ENCODE measurements at places on chromosomes 3 and 15.

- H3K27ac ChIP-seq: peak overlapping the region; percentile 99
- H3K4me1 ChIP-seq: peaks cover 46% of the 10 kb centered on the region
- peak overlapping the region; percentile 88 for H3K4me3 ChIP-seq
- H3K36me3 ChIP-seq: no peaks in the 10 kb centered on the region
- no peaks in the 10 kb centered on the region for H3K27me3 ChIP-seq
These were observed 74.3 kb upstream of the VGLL4 start for GRCh38 chr3:11717768-11718636.

DNA sequence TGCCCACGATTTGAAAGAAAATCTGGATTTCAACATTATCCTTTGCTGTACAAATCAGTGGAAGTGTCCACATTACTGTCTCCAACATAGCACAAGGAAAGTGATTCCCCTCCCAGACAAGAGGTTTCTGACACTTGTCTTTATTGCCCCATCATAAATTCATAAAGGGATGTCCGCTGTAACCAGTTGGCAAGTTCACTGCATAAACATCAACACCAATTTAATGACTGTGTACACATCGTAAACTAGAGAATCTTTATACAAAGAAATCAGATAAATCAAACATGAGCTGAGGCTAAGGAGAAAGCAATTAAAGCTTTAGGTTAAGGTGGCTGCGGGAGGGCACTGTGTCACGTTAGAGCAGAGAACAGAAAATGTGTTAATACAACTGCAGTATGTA lies 129.8 kb downstream of the MEIS2 start:
- DNase-seq: no peak
- H3K4me1 ChIP-seq: peaks cover 30% of the 10 kb centered on the region
- peak overlapping the region; percentile 43 for H3K27ac ChIP-seq
- peaks cover 30% of the 10 kb centered on the region for H3K36me3 ChIP-seq
- no peaks in the 10 kb centered on the region for H3K27me3 ChIP-seq

- peaks cover 4% of the 10 kb centered on the region for H3K4me1 ChIP-seq
- H3K36me3 ChIP-seq: no peaks in the 10 kb centered on the region
- H3K27ac ChIP-seq: no peak overlapping the region
- DNase-seq: no peak
- no peak overlapping the region for H3K4me3 ChIP-seq
- no peaks in the 10 kb centered on the region for H3K27me3 ChIP-seq
These were observed 59.3 kb upstream of the OSTN start for GRCh38 chr3:191139736-191140135.

GRCh38 chr3:143885780-143886427 lies 37.6 kb upstream of the SLC9A9 start:
- no peak overlapping the region for H3K4me3 ChIP-seq
- H3K4me1 ChIP-seq: no peaks in the 10 kb centered on the region
- H3K27ac ChIP-seq: no peak overlapping the region
- H3K36me3 ChIP-seq: no peaks in the 10 kb centered on the region
- no peaks in the 10 kb centered on the region for H3K27me3 ChIP-seq
- no peak for DNase-seq

GRCh38 chr3:4309491-4310128 lies 6.4 kb downstream of the SETMAR start:
- H3K4me1 ChIP-seq: peaks cover 61% of the 10 kb centered on the region
- H3K4me3 ChIP-seq: no peak overlapping the region
- H3K36me3 ChIP-seq: peaks cover 31% of the 10 kb centered on the region
- H3K27ac ChIP-seq: no peak overlapping the region
- no peaks in the 10 kb centered on the region for H3K27me3 ChIP-seq
- DNase-seq: no peak

DNA sequence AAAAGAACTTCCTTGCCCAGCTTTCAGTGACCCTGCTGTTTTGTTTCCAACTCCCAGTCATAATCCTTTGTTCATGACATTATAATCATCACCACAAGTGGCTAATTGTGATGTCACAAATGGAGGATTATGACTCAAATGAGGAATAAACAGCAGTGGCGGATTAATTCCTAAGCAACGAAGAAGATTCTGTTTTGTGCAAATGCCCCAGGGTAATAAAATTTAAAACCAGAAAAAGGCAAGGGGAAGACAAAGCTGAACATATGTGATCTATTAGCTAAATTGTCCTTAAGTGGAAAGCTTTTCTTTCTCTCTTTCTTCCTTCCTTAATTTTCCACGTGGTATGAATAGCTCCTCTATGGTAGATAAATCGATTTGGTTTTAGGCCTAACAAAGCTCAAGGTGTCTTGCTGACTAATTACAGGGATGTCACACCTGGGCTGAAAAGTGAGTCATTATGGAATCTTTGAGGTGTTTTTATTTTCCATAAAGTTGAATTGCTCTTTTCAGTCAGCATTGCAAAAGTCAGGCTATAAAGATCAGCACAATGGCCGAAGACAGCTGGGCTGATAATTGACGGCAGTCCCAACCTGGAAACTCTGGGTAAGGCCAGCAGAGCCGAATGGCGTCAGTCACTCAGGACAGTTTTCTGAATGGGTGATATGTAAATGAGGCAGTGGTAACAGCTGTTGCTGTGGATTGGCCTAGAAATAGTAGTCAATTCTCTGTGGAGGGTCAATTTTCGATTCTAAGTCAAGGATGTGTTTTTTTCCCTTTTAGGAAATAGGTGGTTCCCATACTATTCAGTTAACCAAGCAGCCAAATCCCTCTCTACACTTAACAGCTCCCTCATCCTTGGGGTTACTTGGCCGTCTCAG lies 121.5 kb downstream of the PTPRG start:
- H3K27me3 ChIP-seq: no peaks in the 10 kb centered on the region
- H3K36me3 ChIP-seq: no peaks in the 10 kb centered on the region
- DNase-seq: no peak

GRCh38 chr15:35450492-35450891 lies 95.5 kb downstream of the DPH6 start:
- no peak overlapping the region for H3K4me3 ChIP-seq
- peaks cover 8% of the 10 kb centered on the region for H3K36me3 ChIP-seq

DNA sequence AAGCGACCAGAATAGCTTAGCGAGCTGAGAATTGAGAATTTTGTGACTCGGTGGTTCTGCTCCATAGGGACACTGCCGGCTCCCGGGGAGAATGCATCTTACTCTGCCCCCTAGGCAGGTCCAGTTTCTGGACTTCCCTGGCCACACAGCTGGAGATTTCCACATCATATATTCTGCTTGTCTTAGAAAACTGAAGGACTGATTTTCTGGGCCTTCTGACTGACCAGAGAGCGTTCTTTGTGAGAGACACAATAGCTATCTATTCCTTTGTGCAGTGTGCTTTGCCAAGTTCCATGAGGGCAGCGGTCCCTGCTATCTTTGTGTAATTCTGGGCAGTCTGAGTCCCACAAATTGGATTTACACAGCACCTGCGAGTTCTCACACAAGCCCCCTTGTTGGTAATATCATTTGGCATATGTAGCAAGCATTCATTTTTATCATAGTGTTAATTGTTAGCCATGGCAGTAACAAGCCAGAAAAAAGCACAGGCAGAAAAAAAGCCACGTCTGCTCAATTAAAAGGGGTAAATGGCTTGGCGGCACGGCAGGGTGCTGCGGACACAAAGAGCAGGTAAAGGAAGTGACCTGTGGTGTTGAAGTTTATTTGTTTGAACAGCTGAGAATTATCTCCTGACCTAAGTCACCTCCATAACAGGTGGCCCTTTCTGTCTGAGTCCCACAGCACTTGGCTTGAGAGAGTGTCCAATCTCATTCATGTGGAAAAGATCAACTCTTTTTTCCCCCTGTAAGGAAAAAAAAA lies 688.7 kb downstream of the TUSC7 start:
- H3K27me3 ChIP-seq: peaks cover 37% of the 10 kb centered on the region
- no peak overlapping the region for H3K27ac ChIP-seq

DNA sequence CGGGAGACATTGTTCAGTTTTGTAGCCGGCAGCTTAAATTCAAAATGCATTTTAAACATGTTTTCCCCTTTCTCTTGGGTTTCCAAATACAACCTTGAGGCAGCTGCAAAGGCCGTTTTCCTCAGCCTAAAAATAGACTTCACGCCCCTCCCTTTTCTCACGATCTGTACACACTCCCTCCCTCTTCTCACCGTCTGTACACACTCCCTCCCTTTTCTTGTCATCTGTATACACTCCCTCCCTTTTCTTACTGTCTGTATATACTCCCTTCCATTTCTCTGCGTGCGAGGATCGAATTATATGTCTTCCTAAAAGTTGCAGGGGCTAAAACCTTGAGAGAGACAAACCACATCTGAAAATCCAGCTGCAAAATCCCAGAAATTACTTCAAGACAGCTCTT lies 8.9 kb downstream of the MUC4 start:
- no peak for DNase-seq
- no peak overlapping the region for H3K4me3 ChIP-seq
- H3K27ac ChIP-seq: no peak overlapping the region
- no peaks in the 10 kb centered on the region for H3K36me3 ChIP-seq
- H3K27me3 ChIP-seq: peaks cover 12% of the 10 kb centered on the region
- H3K4me1 ChIP-seq: peaks cover 3% of the 10 kb centered on the region

DNA sequence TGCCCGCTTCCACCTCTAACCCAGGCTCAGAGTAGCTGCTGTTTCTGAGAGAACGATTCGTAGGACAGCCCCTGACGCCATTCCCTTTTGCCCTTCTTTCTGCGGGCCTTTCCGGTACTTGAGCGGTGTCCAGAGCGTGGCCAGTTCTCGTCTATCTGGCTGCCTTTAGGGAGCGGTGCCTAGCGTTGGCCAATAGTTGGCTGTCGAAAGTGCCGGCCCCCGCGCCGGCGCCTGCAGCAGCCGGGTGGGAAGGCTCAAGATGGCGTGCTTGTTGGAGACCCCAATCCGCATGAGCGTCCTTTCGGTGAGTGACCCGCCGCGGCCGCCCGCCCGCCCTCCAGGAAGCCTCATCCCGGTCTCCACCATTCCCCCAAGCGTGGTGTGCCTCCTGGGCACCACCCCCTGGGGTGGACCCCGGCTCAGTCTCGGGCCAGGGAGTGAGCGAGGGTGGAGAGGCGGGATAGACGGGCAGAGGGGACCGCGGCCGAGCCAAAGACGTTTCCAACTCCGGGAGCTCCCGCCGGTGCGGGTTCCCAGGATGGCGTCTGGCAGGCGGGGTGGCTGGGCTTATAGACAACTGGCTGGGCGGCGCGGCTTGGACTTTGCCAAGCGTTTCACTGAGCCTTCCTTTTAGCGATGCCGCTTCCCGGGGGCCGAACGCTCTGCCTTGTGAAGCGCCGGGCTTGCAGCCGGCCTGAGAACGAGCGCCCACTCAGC lies at the start of gene ARMC8:
Gene ARMC8, plus strand, starts transcription at position 6 of the 717 bp plus-strand sequence. Its CDS starts 254 bp downstream, at position 260.
- peak; percentile 70 for DNase-seq
- peaks cover 9% of the 10 kb centered on the region for H3K36me3 ChIP-seq
- peaks cover 2% of the 10 kb centered on the region for H3K27me3 ChIP-seq
- H3K4me3 ChIP-seq: peak within 1 kb of the TSS; percentile 95
- peak within 1 kb of the TSS; percentile 100 for H3K27ac ChIP-seq

DNA sequence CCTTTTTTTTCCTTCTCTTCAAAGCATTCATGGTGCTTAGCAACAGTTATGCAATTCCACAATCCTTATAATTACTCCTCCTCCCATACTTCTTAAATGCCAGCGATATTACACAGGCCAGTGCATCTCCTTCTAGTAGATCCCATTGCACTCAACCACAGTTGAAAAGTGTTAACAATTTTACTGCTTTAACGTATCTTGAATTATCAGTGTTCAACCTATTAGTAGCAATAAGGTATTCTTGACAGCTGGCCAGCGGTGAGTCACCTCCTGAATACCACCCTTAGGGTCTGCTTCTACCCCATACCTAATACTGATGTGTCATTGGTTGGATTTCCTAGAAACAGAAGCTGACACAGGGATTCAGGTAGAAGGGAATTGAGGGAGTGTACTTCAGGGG lies 24.0 kb upstream of the TEX9 start:
- no peak overlapping the region for H3K4me3 ChIP-seq
- no peaks in the 10 kb centered on the region for H3K36me3 ChIP-seq
- no peak overlapping the region for H3K27ac ChIP-seq

- H3K4me1 ChIP-seq: peaks cover 19% of the 10 kb centered on the region
- no peak overlapping the region for H3K4me3 ChIP-seq
- DNase-seq: no peak
- no peak overlapping the region for H3K27ac ChIP-seq
These were observed 96.5 kb upstream of the PRICKLE2 start for GRCh38 chr3:64321747-64322146.

DNA sequence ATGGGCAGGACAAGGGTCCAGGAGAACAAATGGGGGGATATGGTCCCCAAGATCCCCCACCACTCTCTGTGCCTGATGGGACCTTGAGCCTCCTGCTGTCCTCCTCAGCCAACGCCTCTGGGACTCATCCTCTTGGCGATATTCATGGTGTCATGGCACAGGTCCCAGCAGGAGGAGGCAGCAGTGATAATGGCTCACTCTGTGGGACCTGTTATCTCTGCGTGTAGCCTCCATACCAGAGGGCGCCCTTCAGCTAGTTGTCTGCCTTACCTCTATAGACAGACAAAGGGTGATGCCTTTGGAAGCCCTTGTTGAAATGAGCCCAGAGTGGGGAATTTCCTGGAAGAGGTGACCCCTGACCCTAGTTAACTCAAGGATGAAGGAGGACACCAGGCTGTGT lies 7.4 kb downstream of the ZBTB47 start:
- H3K4me3 ChIP-seq: no peak overlapping the region
- peaks cover 8% of the 10 kb centered on the region for H3K36me3 ChIP-seq
- no peaks in the 10 kb centered on the region for H3K4me1 ChIP-seq
- H3K27me3 ChIP-seq: no peaks in the 10 kb centered on the region
- no peak overlapping the region for H3K27ac ChIP-seq
- DNase-seq: no peak

GRCh38 chr3:9253327-9253726 lies 3.9 kb upstream of the SRGAP3 start:
- H3K4me1 ChIP-seq: peaks cover 38% of the 10 kb centered on the region
- peak overlapping the region; percentile 15 for H3K4me3 ChIP-seq
- H3K27me3 ChIP-seq: no peaks in the 10 kb centered on the region
- DNase-seq: no peak
- no peaks in the 10 kb centered on the region for H3K36me3 ChIP-seq

- H3K27me3 ChIP-seq: no peaks in the 10 kb centered on the region
- H3K36me3 ChIP-seq: peaks cover 4% of the 10 kb centered on the region
- peaks cover 3% of the 10 kb centered on the region for H3K4me1 ChIP-seq
These were observed 177.9 kb downstream of the APBA2 start for GRCh38 chr15:29063646-29064045.

GRCh38 chr3:108091498-108092250 lies 843 bp upstream of the CD47 start:
- peak overlapping the region; percentile 79 for H3K4me3 ChIP-seq
- H3K27ac ChIP-seq: peak overlapping the region; percentile 93
- no peaks in the 10 kb centered on the region for H3K36me3 ChIP-seq
- peaks cover 14% of the 10 kb centered on the region for H3K27me3 ChIP-seq
- H3K4me1 ChIP-seq: peaks cover 40% of the 10 kb centered on the region

- peaks cover 24% of the 10 kb centered on the region for H3K4me1 ChIP-seq
- peaks cover 4% of the 10 kb centered on the region for H3K36me3 ChIP-seq
- H3K4me3 ChIP-seq: no peak overlapping the region
- peak overlapping the region; percentile 59 for H3K27ac ChIP-seq
These were observed 27.6 kb downstream of the LMCD1 start for GRCh38 chr3:8529181-8529637.
